ENCODE measurements at places on chromosomes 5 and 9.

DNA sequence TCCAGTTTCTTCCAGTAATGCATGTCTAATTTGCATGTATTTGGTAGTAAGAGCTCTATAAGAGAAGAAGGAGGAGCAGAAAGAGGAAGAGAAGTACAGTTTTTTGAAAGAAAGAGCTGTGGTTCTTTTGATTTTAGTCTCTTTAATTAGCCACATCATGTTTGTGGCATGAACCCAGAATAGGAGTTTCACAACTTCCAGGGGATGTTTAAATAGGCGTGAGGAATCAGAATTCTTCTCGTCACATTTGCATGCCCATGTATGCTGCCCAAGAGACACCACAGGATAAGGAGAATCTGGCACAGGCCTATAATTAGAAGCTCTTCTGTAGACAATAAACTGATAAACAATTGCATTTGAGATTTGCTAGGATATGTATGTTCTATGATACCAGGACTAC lies 78.7 kb downstream of the GAS1 start:
- no peak for DNase-seq

DNA sequence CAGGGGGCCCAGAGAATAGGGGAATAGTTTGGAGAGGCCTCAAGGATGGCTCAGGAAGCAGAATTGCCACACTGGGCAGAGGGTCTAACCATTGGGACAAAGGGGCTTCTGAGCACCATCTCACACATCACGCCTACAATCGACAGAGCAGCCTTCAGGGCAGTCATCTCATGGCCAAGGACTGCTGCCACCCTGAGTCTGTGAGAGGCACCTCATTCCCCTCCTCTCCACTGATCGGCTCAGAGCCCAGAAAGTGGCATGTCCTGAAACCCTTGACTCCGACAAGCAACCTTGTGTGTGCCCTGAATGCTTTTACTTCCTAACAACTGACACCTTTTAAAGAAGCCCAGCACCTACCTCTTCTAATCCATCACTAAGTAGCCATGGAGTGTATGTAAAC lies 128.9 kb upstream of the PTPN3 start:
- no peak for DNase-seq

GRCh38 chr9:76630916-76631315 lies 133.3 kb upstream of the PCA3 start:
- no peak for DNase-seq

GRCh38 chr5:142152384-142152732 lies 43.8 kb downstream of the NDFIP1 start:
- DNase-seq: no peak

Data from stimulated activated CD4-positive, alpha-beta T cell treated with anti-CD3 and anti-CD28 coated beads, Interleukin-15, amount 100 ng/mL, for 24 hours (primary cell).